SJCRH30 (cell line): ENCODE measurements at places on chromosomes 5 and 9. TPM values are rescaled to one million over a fixed set of nuclear protein-coding genes. Genes with fewer than 3 reads are reported as not detected.

- DNase-seq, result no peak
Observed at GRCh38 chr5:107519900-107520354, 150.8 kb downstream of the EFNA5 start.

- DNase-seq, result no peak
Observed at GRCh38 chr9:138040446-138041430, 163.2 kb downstream of the CACNA1B start.

- DNase-seq, result peak; percentile 92
Observed at GRCh38 chr9:16191691-16192402, 639.0 kb downstream of the CCDC171 start.

DNA sequence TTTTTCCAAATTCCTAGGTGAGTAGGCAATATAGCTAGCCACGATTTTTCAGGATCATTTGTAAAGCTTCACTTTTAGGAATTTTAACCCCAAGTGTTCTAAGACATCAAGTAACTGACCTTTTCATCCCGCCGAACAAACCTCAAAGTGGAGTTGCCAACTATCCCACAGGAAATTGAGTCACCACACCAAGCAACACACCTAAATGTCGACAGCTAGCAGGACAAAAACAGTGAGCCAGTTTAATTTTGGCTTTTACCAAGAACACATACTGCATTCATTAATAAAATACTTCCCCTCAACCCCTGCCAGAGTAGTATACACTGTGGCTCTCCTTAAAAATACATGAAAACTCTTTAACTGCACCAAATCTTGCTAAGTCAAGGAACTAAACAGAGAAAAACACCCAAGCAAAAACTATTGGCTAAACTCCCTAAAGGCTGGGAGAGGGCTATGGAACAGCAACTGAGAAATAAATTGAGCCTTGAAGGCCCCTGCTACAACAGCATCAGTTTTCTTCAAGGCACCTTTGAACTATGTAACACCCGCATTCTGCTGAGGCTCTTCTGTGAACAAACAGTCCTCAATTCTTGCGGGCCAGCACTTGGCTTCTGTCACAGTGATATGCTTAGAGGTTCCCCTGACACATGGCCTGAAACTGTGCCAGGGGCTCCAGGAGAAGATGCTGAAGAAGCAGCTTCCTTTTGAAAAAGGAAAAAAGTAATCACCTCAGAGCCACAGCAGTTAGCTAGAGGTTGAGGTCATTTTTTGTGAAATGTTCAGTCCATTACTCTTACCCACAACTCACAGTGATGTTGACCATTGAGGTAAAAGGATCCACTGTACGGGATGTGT lies 459.6 kb downstream of the RAB3C start:
- DNase-seq, result no peak

The SLC45A2 gene
- total RNA-seq, result not detected in 2 replicates

GRCh38 chr9:5578698-5579085 lies 50.2 kb upstream of the RIC1 start:
- no peak for DNase-seq

GRCh38 chr9:108722396-108722795 lies 133.4 kb downstream of the ACTL7B start:
- no peak for DNase-seq

- DNase-seq, result no peak
Observed at GRCh38 chr5:78592735-78593386, 55.7 kb downstream of the LHFPL2 start.

The SCGB3A1 gene
- total RNA-seq, result not detected in 2 replicates

- DNase-seq, result no peak
Observed at GRCh38 chr9:80792726-80793125, 896.6 kb downstream of the TLE1 start.

The ANKRD33B gene
- 3.5 and 4.0 TPM in 2 replicates for total RNA-seq

DNA sequence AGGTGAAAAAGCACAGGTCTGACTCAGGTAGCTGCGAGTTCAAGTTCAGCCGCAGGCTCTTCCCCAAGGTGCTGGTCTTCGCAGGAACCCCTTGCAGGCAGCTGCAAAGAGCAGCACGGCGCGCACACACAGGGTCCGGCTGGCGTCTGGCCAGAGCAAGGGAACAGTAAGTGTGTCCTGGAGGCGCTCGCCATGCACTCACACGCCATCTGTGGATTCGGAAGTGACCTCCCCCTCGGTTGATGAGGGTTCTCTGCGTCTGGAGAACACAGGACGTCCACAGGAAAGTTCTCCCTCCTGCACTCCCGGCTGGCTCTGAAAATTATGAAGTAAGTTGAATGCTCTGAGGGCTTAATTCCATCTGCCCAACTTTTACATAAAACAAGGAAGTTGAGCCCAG lies 14.0 kb upstream of the EGFL7 start:
- DNase-seq, result no peak

The CDX1 gene
- total RNA-seq, result not detected in 2 replicates

GRCh38 chr5:7755958-7756357 lies 95.0 kb downstream of the CFAP90 start:
- DNase-seq, result no peak

The CYLC2 gene
- not detected in 2 replicates for total RNA-seq

DNA sequence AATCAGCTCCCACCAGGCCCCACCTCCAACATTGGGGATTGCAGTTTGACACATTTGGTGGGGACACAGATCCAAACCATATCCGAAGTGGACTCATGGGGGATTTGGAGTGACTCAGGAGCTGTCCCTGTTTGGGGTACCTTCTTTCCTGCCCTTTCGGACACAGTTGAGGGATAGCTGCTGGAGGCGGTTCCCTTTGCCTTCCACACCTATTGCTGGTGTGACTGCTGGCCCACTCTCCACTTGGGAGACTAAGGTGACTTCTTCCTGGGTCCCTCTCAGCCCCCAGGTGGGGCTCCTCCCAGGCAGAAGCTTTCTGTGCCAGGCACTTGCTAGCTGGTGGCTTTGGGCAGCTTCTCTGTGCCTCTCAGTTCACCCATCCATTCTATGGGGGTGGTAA lies 26.6 kb downstream of the LAMC3 start:
- DNase-seq, result no peak

The SLC34A3 gene
- 0.06 TPM in 1 of 2 replicates, not detected in the other for total RNA-seq

DNA sequence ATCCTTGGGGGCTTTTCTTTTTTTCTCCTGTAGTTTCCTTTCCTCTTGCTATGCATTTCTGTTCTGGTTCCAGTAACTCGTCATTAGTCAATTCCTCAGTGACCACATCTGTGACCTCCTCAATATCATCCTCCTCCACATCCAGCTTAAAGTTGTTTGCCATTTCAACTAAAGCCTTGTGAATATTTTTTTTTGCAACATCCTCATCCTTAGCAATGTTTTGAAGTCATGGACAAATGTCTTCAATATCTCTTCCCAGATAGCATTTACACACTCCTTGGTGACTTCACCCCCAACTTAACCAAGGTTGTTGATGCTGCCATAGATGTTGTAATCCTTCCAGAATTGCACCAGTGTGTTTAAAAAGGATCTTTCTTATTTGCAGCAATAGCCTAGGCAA lies 14.7 kb upstream of the ADRB2 start:
- no peak for DNase-seq

The NUTM2G gene
- 0.42 TPM in 1 of 2 replicates, not detected in the other for total RNA-seq

- DNase-seq, result peak; percentile 59
Observed at GRCh38 chr9:35518981-35519679, 29.2 kb downstream of the RUSC2 start.

DNA sequence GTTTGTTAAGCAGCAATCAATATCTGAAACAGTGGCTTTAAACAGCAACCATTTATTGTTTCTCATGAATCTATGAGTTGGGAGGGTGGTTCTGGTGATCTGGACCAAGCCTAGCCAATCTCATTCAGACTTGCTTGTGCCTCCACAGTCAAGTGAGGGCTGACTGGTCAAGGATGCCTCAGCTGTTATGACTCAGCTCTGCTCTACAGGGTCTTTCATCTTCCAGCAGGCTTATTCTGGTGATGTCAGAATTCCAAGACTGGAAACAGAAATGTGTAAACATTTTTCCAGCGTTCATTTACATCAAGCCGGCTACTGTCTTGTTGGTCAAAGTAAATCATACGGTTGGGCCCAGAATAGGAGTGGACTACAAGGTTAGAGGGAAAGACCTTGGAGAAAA lies 2.5 kb upstream of the PIP5K1B start:
- DNase-seq, result peak; percentile 23

DNA sequence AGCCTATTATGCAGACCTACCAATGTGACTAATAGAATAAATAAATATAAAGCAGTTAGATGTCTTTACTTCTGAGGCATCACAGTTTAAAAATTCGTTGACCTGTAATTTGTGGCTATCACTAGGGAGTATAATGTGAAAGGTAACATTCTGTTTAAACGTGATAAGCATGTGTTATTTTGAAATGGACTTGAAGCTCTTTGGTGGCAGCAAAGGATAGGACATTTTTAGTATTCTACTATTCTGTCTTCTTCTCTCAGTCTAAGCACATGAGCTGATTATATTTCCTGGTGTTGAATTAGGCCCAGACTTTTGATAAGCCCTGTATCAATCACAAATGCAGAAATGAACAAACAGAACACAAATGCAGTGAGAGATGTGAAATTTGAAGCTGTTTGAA lies 974.0 kb upstream of the CDH10 start:
- no peak for DNase-seq

The RANBP3L gene
- total RNA-seq, result 0.73 and 0.93 TPM in 2 replicates

The SPATA31D4 gene
- total RNA-seq, result not detected in 2 replicates

DNA sequence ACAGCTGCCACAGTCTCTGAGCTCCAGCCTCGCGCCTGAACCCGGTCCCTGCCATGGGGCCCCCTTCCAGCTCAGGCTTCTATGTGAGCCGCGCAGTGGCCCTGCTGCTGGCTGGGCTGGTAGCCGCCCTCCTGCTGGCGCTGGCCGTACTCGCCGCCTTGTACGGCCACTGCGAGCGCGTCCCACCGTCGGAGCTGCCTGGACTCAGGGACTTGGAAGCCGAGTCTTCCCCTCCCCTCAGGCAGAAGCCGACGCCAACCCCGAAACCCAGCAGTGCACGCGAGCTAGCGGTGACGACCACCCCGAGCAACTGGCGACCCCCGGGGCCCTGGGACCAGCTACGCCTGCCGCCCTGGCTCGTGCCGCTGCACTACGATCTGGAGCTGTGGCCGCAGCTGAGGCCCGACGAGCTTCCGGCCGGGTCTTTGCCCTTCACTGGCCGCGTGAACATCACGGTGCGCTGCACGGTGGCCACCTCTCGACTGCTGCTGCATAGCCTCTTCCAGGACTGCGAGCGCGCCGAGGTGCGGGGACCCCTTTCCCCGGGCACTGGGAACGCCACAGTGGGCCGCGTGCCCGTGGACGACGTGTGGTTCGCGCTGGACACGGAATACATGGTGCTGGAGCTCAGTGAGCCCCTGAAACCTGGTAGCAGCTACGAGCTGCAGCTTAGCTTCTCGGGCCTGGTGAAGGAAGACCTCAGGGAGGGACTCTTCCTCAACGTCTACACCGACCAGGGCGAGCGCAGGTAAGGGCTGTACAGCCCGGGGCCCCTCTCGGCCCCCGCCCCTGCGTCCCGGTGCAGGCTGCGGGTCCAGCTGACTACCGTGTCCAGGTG lies 509 bp downstream of the LVRN start:
- no peak for DNase-seq

The BTNL3 gene
- not detected in 2 replicates for total RNA-seq

The NPDC1 gene
- total RNA-seq, result 0.51 and 0.91 TPM in 2 replicates

GRCh38 chr5:177378884-177379883 lies 5.0 kb upstream of the SLC34A1 start:
- DNase-seq, result no peak

GRCh38 chr5:56059854-56060253 lies 65.1 kb upstream of the IL6ST start:
- no peak for DNase-seq

DNA sequence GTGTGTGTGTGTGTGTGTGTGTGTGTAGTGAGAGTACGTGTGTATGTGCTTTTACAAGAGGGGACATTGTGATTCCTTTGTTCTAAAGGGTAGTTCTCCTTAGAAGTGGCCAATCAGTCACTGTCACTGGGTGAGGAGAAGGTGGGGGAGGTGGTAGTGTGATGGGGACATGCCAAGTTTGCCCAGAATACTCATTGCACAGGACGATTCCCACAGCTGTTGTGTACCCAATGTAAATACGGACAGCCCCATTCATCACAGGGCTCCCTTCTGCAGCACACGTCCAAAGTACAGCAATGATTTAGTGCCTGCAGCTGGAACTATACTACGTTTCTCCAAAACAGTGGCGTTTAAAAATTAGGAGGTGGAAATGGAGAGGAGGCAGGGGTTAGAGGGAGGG lies 287.8 kb downstream of the TLR4 start:
- no peak for DNase-seq

- DNase-seq, result no peak
Observed at GRCh38 chr5:56160723-56161438, 72.2 kb downstream of the ANKRD55 start.

The LCN2 gene
- not detected in 2 replicates for total RNA-seq

The MLANA gene
- total RNA-seq, result 0.04 TPM in 1 of 2 replicates, not detected in the other

DNA sequence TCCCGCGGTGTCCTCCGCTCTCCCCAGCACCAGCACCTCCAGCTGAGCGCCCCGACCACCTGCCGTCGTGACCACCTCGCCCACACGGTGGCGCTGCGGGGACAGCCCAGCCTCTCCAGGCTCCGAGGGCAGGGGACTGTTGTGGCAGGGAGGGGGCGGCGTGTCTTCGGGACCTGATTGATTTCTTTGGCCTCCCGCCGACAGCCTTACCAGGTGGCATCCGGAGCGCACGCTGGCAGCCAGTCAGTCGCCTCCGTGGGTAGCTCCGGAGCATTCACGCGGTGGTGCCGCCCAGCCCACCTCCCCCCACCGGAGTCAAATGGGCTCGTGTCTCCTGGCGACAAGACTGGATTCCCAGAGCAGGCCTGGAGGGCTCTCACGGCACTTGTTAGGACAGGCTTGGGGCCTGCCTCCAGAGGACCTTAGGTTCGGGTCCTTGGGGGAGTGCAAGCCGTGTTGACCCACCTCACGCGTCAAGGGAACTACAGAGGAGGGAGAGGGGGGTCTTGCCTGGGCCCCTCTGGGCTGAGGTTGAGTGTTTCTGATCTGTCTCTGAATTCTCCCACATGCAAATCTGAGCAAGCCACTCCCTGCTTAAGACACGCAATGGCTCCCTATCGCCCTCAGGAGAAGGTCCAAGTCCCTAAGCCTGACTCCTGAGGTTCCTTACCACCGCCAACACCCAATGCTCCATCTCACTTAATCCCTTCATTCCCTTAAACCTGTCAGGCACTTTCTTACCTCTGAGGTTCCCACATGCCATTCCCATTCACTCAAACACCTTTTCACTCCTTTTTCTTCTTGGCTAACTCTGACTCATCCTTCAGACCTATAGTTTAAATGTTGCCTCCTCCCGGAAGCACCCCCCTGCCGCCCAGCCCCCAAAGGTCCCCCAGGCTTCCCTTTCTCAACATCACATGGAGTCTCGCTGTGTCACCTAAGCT lies 51.2 kb upstream of the GGTA1 start:
- peak; percentile 84 for DNase-seq

The SEMA5A gene
- not detected in 2 replicates for total RNA-seq

- DNase-seq, result no peak
Observed at GRCh38 chr9:137369061-137369787, 53.7 kb downstream of the EXD3 start.

The OMD gene
- 0.08 TPM in 1 of 2 replicates, not detected in the other for total RNA-seq

The OR1Q1 gene
- total RNA-seq, result not detected in 2 replicates

The POU4F3 gene
- 0.13 and 0.14 TPM in 2 replicates for total RNA-seq

GRCh38 chr5:109312695-109313094 lies 97.1 kb downstream of the PJA2 start:
- no peak for DNase-seq

The PRPF4 gene
- total RNA-seq, result 74.3 and 74.4 TPM in 2 replicates

The DND1 gene
- total RNA-seq, result 0.41 and 1.8 TPM in 2 replicates

GRCh38 chr5:79878721-79879336 lies 112.2 kb downstream of the MTX3 start:
- peak; percentile 24 for DNase-seq

The NR4A3 gene
- total RNA-seq, result 0.13 and 0.32 TPM in 2 replicates

- DNase-seq, result no peak
Observed at GRCh38 chr5:127568166-127568565, 50.7 kb downstream of the PRRC1 start.

GRCh38 chr5:41211417-41211816 lies 1.9 kb downstream of the C6 start:
- DNase-seq, result no peak

The KDM3B gene
- 73.0 and 75.2 TPM in 2 replicates for total RNA-seq

The OR1L4 gene
- not detected in 2 replicates for total RNA-seq
